Activated B cell treated with CpG ODN at 0.5 μM for 24 hours (primary cell): ENCODE measurements at places on chromosomes 7 and 10.
A peak's percentile ranks its signal among the peaks of the same experiment; 100 is the strongest.

DNA sequence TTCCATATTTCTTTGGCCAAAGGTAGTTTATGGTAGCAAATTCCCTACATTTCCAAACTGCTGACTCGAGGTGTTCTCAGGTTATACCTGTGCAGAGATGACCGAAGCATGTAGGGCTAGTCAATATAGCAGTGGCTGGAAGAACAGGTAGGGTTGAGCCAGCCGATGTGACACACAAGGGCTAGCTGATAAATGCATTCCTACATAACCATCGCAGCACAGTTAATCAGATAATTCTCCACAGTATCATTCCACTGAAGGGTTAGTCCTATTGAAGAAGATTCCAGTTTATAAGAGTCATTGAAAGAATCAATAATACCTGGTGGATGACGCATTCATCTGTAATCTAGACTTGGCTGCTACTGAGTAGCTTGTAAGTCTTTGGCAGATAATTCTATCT lies 220.0 kb downstream of the KIF20B start:
- H3K27ac ChIP-seq, result no peak overlapping the region
- H3K4me1 ChIP-seq, result no peaks in the 10 kb centered on the region
- no peaks in the 10 kb centered on the region for H3K27me3 ChIP-seq
- no peak for DNase-seq
- H3K4me3 ChIP-seq, result no peak overlapping the region
- H3K36me3 ChIP-seq, result peaks cover 2% of the 10 kb centered on the region

DNA sequence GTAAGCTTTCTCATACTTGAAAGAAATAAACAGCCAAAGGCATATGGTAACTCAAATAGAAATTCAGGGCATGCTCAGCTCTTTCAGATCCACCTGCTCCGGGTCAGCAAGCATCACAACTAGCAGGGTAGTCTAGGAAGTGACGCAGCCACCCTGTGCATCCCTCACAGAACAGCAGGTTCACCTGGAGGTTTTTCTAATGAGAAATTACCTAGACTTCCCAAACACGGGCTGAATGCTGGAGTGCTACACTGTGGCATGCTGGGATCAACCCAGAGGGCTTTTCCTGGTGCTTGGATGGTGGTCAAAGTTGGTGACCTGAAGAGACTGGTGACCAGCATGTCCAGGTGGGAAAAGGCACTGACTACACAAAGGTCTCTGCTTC lies 66.8 kb upstream of the DNAJB6 start:
- H3K27ac ChIP-seq, result no peak overlapping the region
- peaks cover 3% of the 10 kb centered on the region for H3K4me1 ChIP-seq
- peaks cover 46% of the 10 kb centered on the region for H3K36me3 ChIP-seq
- H3K4me3 ChIP-seq, result no peak overlapping the region
- H3K27me3 ChIP-seq, result no peaks in the 10 kb centered on the region
- no peak for DNase-seq

DNA sequence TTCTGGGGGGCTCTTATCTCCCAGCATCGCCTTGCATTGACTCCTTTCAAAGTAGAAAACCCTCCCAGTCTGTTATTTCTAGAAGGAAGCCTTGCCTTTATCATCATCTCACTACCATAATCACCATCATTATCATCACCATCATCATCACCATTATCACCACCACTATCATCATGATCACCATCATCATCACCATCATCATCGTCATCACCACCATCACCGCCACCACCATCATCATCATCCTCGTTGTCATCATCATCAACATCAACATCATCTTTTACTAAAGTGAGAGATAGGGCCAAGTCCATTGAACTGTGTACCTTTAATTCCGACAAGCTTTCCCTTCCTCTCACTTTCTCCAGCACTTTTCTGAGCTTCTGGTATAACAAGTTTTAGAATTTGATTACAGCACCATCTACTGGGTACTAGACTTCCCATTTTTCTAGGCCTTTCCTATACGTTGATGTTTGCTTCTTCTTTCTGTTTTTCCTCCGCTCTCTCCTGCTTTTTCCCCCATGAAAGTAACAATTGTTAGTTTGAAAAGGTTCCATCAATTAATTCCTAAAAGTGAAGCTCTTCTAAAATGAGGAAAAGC lies 226.4 kb downstream of the BUB3 start:
- H3K4me1 ChIP-seq, result no peaks in the 10 kb centered on the region
- H3K4me3 ChIP-seq, result no peak overlapping the region
- DNase-seq, result no peak
- no peaks in the 10 kb centered on the region for H3K36me3 ChIP-seq
- H3K27ac ChIP-seq, result no peak overlapping the region

- H3K27ac ChIP-seq, result no peak overlapping the region
- peaks cover 32% of the 10 kb centered on the region for H3K27me3 ChIP-seq
- peaks cover 20% of the 10 kb centered on the region for H3K4me1 ChIP-seq
- peak overlapping the region; percentile 30 for H3K4me3 ChIP-seq
- no peak for DNase-seq
Observed at GRCh38 chr7:69430384-69431021, 167.8 kb upstream of the AUTS2 start.

DNA sequence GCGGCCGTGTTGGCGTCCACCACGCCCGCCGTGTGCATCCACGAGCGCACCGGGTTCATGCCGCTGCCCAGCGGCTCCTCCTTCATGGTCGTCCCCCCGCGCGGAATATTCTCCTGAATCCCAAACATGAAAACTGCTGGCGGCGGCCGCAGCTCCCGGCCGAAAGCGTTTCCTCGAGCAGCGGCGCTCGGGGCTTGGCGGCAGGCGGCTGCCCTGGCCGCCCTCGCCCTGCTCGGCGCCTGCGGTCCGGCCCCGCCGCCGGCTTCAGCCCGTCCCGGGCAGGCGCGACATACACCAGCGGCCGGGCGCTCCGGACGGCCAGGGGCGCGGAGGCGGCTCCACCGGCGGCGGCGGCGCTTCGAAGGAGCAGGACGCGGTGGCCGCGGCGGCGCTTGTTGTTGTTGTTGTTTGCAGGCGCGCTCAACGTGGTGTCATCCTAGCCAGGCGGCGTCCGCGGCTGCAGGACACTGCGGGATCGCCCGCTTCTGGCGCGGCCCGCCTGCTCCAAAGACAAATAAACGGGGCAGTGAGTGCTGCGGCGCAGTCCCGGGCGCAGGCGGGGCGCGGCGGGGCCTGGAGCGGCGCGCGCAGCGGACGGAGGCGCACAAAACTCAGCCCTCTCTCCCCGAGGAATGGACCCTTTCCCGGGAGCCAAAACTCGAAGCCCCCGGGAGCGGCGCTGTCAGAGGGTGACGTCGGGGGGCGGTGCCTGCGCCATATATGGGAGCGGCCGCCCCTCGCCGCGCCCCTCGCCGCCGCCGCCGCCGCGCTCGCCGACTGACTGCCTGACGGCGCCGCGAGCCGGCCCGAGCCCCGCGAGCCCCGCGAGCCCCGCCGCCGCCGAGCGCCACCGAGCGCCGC lies at the start of gene EBF3:
Gene EBF3 (minus strand): TSS at position 634 of the 861 bp plus-strand sequence. CDS start 506 bp downstream, at position 128.
- DNase-seq, result no peak
- H3K27me3 ChIP-seq, result peaks cover 43% of the 10 kb centered on the region
- H3K4me3 ChIP-seq, result peak within 1 kb of the TSS; percentile 74
- H3K36me3 ChIP-seq, result no peaks in the 10 kb centered on the region

DNA sequence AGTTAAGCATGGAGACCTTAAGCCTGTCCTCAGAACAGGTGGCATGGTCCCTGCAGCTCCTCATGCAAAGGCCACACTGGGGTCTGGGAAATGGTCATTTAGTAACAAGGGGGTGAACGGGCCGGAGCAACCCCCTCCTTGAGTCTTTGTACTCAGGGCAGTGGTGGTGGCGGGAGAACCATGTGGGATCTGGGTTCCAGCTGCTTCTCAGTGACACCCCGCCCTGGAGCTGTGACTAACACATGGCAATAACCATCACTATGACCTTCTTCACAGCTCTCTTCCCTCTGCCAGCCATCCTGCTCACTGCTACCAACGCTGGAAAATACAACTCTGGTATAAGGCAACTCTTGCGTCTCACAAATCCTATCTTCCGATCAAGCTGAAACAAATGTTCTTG lies 203.4 kb upstream of the FRMD4A start:
- H3K36me3 ChIP-seq, result peaks cover 89% of the 10 kb centered on the region
- H3K4me1 ChIP-seq, result peaks cover 23% of the 10 kb centered on the region
- no peak overlapping the region for H3K4me3 ChIP-seq
- H3K27me3 ChIP-seq, result no peaks in the 10 kb centered on the region
- no peak overlapping the region for H3K27ac ChIP-seq

DNA sequence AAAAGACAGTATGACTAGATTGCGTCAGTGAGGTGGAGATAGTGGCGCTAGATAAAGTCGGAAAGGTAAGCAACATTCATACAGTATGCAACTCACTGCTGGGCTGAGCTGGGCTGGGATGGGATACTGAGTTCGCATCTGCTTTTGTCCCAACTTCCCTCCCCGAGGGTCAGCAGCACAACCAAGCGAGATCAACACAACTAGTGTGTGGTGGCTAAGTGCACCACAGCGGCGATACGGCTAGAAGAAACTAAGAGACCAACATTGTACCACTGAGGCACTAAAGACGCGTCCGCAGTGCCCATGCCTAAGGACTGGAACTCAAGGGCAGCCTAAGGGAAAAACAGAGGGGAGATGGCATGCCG lies 467 bp downstream of the EXOSC1 start:
- peak overlapping the region; percentile 99 for H3K4me3 ChIP-seq
- no peak for DNase-seq
- H3K27ac ChIP-seq, result peak overlapping the region; percentile 93

DNA sequence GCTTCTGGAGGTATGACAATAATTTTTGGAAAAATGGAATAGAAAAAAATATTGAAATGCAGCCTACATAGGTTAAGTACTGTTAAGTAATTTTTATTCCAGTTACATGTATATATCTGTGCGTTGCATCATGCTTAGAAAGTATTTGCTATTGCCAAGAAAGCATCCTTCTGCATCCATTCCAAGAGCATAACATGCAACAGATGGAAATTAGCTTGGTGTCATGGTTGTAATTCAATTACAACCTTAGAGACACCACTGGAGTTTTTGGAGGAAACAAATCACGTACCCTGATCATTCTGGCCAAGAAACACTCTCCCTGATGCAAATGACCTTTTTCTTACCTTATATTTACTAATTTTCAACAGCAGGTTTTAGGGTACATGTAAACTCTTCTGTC lies 1.7 kb downstream of the AKR1B1 start:
- peaks cover 54% of the 10 kb centered on the region for H3K4me1 ChIP-seq
- H3K36me3 ChIP-seq, result peaks cover 12% of the 10 kb centered on the region
- peak overlapping the region; percentile 71 for H3K4me3 ChIP-seq
- H3K27me3 ChIP-seq, result no peaks in the 10 kb centered on the region
- no peak for DNase-seq

DNA sequence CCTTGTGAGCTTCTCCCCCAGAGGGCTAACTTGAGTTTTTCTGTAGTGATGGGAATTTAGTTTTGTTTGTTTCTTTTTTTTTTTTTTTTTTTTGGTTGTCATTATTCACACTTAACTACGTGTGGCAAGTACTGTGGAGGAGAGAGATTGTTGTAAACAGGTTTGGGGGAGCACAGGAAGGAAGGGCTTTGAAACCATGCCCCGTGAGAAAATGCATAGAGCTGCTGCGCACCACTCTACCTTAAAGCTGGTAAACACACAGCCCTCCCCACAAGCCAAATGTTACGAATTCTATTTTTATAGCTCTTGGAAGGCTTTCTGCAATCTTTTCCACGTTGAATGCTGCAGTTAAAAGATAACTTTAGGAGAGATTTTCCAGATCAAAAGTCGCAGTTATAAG lies 76.2 kb downstream of the ZNF22 start:
- no peaks in the 10 kb centered on the region for H3K36me3 ChIP-seq
- H3K27me3 ChIP-seq, result peaks cover 13% of the 10 kb centered on the region
- no peak for DNase-seq
- H3K4me3 ChIP-seq, result no peak overlapping the region

DNA sequence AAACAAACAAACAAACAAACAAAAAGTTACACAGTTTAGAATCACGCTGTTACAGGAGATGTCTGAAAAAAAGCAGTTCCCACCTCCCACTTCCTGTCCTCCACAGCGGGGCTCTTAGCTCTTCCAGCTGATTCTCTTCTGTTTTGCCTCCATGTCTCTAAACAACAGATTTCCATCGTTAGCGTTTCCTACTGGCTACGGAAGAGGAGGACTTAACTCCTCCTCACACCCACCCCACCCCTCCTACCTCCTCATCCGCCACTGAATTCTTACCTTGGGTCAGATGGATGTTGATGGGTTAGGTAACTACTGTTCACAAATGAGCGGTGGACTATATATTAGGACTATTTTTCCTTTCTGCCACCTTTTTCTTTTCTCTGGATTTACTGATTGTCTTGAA lies 36.8 kb upstream of the NUB1 start:
- H3K4me1 ChIP-seq, result peaks cover 5% of the 10 kb centered on the region
- H3K36me3 ChIP-seq, result no peaks in the 10 kb centered on the region
- H3K27me3 ChIP-seq, result peaks cover 34% of the 10 kb centered on the region
- H3K4me3 ChIP-seq, result no peak overlapping the region
- no peak overlapping the region for H3K27ac ChIP-seq
- DNase-seq, result no peak

GRCh38 chr7:152202056-152202455 lies 176.6 kb downstream of the GALNT11 start:
- H3K27ac ChIP-seq, result no peak overlapping the region
- H3K27me3 ChIP-seq, result no peaks in the 10 kb centered on the region
- no peak for DNase-seq
- no peaks in the 10 kb centered on the region for H3K4me1 ChIP-seq
- peaks cover 71% of the 10 kb centered on the region for H3K36me3 ChIP-seq
- no peak overlapping the region for H3K4me3 ChIP-seq

GRCh38 chr10:47214520-47214919 lies 85.5 kb upstream of the GDF10 start:
- peaks cover 3% of the 10 kb centered on the region for H3K27me3 ChIP-seq
- no peak for DNase-seq
- no peak overlapping the region for H3K27ac ChIP-seq
- no peaks in the 10 kb centered on the region for H3K4me1 ChIP-seq

DNA sequence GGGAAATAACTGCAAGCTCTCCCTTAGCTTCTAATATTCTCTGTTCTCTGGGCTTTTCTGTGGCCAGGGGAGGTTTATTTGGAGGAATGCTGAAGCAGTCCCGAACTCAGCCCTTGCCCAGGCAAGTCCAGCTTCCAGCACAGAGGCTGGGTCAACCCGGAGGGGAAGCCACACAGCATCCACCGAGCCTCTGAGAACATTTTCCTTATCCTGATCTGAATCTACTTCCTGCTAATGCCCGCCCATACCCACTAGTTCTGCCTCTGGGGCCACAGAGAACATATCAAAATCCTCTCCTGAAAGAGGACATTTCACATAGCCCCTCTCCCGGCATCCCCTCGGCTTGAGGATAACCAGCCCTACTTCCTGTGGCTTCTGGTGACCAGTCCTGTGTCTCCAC lies 31.1 kb downstream of the SH3PXD2A start:
- no peak for DNase-seq
- peaks cover 48% of the 10 kb centered on the region for H3K27me3 ChIP-seq
- no peak overlapping the region for H3K4me3 ChIP-seq

GRCh38 chr7:130912862-130913638 lies 179.0 kb upstream of the KLF14 start:
- peaks cover 87% of the 10 kb centered on the region for H3K36me3 ChIP-seq
- no peaks in the 10 kb centered on the region for H3K27me3 ChIP-seq
- H3K27ac ChIP-seq, result peak overlapping the region; percentile 90
- peak; percentile 54 for DNase-seq
- H3K4me1 ChIP-seq, result peaks cover 86% of the 10 kb centered on the region

GRCh38 chr7:123601530-123601929 lies at the start of gene ASB15:
Gene ASB15 (plus strand): TSS chr7:123601821. CDS start chr7:123614503, 12,682 bp downstream.
- peaks cover 14% of the 10 kb centered on the region for H3K27me3 ChIP-seq
- H3K4me3 ChIP-seq, result no peak within 1 kb of the TSS
